Right lung (tissue), 10 donors: ENCODE measurements at places on chromosomes 3 and 15.

DNA sequence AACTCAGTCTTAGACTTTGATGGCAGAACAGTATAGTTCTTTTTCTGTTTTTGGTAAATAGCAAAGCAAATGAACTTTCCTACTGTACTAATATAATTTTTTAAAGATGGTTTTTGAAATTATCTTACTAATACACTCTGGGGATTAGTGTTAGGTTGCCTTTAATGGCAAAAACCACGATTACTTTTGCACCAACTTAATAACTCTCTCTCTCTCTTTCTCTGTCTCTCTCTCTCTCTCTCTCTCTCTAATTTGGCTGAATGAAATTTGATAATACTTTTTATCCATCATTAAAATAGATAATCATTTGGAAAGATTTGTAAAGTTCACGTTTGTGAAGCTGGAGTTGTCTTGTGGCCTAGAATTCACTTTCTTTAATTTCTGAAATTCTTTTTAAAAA, 257.8 kb downstream of the LPP start:
- DNase-seq = no peak

DNA sequence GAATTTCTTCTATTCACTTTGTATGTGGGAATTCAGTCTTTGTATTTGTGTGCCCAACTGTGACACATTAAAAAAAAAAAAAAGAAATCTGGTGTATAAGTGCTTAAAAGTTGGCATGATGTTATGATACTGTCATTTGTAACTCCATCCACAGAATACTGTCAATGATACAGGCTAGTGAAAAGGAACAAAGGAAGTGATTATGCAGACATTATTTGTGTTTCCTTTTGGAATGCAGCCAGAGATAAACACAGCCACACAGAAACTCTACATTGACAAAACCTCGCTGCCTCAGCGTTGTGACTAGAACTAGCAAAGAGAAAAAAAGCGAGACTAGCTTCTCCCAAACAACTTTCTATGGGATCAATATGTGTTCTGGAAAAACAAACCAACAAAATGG, 519.2 kb upstream of the AGTR1 start:
- no peak for DNase-seq

DNA sequence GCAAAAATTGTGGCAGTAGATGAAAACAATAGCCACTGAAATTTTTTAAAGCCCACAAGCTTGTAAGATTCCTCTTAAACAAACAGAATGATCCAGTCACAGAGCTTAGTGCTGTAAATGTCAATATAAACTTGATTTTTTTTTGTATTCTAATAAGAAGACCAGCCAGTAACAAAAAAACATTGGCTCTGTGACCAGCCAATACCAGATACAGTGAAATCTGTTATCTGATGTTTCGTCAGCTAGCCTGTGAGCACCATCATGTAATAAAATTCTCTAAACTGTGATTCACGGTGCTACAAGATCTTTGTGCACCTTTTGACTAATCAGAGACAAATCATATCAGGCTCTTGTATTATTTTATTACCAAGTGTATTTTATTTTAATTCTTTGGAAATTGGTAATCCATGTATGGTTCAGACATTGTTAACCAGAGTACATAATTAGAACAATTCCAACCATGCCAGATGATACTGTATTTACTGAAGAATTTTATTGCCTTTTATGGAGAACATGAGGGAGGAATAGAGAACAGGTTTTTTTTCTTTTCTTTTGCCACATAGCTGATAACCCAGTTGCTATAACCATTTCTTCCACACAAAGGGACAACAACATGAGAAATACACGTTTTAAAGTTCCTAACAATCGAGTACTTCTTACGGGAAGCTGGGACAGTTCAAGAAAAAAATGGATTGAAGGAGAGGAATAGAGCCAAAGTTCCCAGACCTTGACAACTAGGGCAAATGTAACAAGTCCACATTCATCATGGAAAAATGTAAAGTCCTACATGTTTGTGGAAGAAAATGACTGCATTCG, 71.9 kb downstream of the FILIP1L start:
- DNase-seq = no peak

DNA sequence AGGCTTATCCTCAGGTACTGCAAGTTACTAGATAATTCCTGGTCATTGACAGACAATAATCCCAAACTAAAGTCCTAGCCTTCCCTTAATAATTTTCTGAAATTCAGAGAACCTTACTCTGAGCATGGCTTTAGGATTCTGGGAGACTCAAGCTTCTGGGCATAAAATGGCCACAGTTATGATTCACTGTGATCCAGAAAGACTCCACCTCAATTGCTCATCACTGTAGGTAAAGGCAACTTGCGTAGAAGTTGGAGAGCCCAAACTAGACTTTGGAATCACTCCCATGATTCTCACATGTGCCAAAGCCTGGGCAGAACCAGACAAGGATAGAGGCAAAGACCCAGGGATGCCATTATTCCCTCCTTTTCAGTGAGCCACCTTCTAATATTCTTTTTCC, 195.3 kb downstream of the OSBPL10 start:
- DNase-seq = no peak

DNA sequence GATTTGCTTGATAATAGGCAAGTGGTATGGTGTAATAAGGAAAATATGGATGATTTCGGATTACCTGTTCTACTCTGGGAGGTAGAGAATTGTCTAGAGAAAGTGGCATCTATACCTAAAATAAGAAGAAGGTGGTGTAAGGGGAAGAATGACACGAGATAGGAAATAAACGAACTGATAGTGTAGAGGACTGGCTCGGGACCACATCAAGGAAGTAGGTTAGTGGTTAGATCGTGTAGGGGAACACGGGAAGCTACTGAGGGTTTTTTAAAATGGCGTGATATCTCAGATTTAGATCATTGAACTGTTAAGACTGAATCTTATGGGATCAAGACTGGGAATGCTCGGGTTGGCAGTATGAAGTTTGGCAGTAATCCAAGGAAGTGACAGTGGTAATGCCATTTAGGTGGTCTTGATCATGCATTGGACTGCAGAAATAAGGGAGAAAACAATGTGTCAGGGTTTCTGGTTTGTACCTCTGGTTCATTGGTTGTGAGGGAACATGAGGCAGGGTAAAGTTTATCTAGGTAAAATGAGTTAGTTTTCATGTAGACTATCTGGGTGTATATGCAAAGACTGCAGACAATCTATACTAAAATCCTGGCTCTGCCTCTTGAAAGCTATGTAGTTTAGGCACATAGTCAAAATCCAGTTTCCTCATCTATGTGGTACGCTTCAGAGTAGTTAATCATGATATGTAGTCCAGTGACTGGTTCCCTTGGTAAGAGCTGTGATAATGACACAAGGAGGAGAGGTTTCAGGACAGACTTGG, 7.4 kb downstream of the RPL14 start:
- no peak for DNase-seq

GRCh38 chr3:97515076-97515475, 249.5 kb upstream of the ARL6 start:
- DNase-seq = no peak

DNA sequence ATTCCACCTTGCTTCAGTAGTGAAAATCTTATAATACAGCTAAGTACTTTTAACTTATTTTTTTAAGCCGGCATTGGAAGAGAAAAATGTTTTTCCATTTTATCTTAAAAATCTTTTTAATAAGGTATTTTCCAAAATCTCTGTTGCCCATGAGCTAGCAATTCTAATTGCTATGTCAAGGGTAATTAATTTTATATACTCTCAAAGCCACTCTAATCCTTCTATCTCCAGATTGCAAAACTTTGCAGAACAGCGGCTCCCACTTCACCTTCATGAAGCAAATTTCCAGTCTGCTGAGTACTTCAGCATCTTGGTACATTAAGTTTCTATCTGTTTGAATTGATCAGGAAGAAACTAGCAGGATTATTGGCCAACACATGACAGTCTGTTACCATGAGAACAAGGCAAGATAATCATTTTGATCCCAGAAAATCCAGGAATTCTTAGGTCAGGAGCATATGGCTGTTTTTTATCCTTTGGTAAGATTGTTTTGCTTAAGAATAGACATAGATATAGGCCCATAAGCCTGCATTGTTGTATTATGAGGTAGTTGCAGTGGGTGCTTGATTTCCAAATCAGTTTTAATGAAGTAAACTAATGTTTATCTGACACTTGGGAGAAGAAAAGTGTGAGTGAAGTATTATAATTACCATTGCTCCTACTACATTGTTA, 6.0 kb downstream of the TIPARP start:
- no peak for DNase-seq

GRCh38 chr3:126910231-126910630, 72.7 kb upstream of the PLXNA1 start:
- DNase-seq = no peak

DNA sequence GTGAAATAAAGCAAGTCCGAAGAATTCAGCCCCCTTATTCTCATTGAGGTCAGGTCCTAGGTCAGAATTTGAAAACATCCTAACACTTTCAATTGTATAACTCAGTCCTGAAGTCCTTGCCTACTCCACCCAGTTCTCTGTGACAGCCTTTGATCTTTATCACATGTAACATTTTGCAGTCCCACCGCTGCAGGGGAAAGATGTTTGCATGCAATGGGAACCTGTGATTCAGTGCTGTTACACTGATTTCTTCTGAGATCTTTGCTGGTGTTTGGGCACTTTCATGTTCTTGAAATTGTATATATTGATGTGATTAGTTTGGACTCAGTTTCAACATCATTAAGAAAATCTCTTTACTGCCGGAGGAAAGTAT, 18.0 kb upstream of the SECISBP2L start:
- DNase-seq = no peak

DNA sequence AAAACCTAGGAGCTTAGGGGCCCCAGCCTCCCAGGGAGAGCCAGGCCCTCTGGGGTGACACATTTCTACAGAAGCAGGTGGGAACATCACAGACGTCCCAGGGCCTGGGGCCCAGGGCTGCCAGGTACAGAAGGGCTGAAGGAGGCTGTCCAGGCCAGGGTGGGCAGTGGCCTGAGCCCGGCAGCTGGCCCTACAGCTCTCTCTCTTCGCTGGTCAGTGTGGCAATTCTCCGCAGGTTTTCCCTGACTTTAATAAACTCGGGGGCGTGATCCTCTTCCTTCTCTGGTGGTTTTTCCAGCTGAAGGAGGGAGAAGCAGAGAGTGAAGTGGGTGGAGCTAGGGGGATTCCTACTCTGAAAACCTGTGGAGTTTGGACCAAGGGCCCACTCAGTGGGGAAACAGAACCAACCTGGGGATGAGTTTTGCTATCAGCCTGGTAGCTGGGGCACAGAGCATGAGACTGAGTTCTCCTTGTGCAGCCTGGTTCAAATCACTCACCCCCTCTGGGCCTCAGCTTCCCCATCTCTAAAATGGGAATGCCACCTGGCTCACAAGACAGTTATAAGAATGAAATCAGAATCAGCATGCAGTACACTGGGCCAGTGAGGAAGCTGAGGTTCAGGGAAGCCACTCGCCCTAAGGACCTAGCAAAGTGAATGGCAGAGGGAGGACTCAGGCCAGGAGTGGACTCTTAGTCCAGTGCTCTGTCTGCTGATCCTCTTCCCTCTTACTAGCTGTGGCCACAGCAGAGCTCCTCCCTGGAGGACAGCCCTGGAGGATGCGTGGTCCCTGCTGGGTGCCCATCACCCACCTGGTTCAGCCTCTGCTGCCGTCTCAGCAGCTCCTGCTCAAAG, 10.6 kb downstream of the FAM107A start:
- DNase-seq = no peak

DNA sequence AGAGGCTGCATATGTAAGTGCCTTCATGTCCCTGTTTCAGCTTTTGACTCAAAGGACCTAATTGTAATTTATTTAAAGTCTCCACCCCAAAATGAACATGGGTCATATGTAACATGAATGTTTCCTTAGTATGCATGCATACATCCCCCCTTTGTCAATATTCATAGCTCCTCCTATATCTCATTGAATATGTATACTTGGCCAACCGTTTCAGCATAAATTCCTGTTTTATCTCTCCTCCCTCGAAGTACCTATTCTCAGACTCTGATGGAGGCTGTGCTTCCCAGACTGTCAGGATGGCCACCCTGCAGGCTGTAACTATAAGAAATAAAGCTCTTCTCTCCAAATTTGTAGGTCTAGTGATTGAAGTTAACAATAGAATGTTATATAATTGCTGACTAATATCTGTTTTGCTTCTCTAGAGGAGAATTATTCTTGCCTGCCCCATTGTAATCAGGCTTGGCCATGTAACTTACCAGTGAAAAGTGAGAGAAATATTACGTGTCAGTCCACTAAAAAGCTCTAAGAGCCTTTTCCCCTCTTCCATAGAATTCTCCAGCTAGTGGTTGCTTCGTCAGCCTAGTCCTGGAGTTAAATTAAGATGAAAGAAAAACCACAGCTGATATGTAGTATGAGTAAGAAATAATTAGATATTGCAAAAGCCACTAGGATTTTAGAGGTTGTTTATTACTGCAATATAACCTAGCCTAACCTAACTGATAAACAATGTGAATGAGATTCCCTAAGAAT, 245.1 kb downstream of the ZNF385D start:
- DNase-seq = no peak

DNA sequence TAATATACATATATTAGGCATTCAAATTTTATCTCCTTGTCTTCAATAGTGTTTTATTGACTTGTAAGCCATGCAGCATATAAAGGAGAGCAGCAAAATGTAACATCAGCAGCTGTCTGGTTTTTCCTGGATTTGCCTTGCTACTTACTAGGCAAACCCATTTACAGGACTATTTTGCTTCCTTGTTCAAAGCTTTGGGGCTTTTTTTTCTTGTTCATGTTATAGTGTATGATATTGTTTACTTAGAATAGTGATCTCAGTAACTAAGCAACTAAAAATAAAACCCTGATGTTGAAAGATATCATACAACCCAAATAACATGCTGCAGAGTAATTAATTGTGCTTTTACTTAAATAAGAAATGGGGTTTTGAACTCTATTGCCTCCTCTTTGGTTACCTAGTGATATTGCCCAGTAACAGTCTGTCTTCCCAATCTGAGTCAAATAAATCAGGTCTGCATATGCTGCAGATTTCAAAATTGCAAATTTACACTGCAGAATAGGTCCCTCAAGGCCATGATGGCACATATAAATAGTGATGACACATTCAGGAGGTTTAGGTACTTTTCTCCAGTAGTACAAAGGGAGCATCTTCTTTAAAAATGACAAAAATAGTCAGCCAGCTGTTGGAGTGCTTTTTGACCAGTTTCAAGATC, 578.1 kb upstream of the NECTIN3 start:
- no peak for DNase-seq
